Central memory CD4-positive, alpha-beta T cell (primary cell): ENCODE measurements at places on chromosomes 16 and 17.

GRCh38 chr16:8005096-8005860 is 585.0 kb downstream of the TMEM114 start:
- DNase-seq, result no peak

GRCh38 chr17:44065668-44066203 is 735 bp downstream of the LSM12 start:
- peak; percentile 12 for DNase-seq

DNA sequence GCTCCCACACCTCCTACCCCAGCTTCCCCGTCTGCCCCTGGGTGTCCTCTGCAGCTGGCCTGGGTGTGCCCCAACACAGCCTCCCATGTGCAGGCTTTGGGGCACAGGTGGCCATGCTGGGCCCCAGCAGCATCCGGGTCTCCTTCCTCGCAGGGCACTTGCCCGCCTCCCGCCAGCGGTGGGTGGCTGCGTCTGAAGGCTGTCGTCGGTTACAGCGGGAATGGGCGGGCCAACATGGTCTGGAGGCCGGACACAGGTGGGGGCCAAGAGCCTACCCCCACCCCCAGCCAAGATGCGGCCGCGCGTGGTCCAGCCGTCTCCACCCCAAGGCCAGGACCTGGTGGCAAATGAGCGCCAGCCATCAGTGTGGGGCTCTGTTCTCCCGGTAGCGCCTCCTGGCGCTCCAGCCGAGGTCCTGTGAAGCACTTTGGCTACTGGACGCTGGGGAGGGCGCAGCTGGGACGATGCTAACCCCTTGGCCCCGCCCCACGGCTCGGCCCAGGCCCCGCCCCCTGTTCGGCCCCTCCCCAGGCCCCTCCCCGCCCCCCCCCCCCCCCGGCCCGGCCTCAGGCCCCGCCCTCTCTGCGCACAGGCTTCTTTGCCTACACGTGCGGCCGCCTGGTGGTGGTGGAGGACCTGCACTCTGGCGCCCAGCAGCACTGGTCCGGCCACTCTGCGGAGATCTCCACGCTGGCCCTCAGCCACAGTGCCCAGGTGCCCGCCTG is 7.3 kb upstream of the RHOT2 start:
- peak; percentile 36 for DNase-seq

GRCh38 chr16:85306071-85306792 is 194.0 kb upstream of the CIBAR2 start:
- peak; percentile 57 for DNase-seq

DNA sequence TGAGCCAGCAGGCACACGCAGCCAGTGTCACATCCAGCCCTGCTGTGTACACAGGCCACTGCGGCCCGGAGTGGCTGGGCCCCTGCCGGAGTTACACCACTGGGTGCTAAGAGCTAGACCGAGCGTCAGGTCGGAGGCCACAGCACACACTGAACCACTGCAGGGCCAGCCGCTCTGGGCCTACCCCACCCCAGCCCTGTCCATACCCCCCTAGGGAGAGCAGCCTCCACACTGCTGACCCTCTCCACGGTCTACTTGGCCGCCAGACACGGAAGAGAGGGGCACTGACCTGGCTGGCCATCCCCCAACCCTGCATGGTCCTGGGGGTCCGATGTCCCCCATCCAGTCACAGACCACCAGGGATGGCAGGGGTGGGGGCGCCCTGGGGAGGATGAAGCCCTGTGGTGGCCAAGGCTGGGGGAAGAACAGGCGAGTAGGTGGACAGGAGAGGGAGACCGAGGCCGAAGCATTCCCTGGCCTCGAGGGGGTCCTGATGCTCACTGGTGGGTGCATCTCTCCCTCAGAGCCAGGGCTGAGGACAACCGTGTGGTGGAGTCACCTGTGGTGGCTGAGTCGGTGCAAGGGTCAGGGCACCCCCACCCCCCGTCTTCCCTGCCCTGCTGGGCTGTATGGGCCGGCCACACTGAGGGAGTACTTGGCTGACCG is 34.9 kb upstream of the ZC3H18 start:
- DNase-seq, result no peak

DNA sequence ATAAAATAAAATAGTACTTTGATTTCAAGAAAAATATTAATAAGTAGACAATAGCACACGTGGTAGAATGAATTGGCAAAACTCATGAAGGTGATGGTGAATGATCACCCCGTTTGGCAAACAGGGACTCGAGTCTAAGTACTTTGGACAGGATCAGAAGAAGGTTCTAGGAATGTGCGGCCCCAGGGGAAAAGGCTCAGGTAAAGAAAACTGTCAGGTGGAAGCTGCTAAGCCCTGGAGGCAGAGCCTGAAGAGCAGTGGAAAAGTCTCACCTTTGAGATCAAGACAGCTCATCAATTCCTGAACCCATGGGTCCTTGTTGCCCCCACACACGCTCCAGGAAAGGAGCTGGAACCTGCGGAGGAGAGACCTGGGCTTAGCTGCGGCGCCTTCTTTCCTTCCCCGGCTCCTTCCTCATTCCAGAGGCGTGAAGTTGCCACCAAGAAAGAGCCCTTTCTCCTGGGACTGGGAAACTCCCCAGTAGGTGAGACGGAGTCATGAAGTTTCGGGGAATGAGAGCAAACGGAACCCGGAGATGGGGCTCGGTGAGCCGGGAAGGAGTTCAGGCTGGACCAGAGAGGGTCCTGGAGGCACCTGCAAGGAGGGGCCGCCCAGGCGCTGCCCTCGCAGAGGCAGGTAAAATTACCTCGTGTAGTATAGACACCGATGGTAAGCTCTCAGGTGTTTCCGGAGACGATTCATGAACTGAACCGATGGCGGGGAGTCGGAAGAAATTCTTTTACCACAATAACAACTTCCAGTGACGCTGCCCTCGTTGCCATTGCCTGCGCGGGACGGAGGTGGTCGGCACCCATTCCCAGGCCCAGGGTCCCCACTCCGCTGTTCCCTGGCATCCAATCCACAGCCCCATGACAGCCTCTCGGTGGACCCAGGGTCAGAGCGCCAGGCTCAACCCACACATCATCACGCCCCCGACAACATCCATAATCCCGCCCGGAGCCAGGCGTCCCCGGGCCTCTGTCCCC is 1.2 kb upstream of the ZMYND15 start:
- peak; percentile 39 for DNase-seq

GRCh38 chr17:8494506-8495111 is 58.9 kb downstream of the NDEL1 start:
- no peak for DNase-seq

- DNase-seq, result no peak
These were observed 88.9 kb downstream of the C16orf78 start for GRCh38 chr16:49462362-49462988.

DNA sequence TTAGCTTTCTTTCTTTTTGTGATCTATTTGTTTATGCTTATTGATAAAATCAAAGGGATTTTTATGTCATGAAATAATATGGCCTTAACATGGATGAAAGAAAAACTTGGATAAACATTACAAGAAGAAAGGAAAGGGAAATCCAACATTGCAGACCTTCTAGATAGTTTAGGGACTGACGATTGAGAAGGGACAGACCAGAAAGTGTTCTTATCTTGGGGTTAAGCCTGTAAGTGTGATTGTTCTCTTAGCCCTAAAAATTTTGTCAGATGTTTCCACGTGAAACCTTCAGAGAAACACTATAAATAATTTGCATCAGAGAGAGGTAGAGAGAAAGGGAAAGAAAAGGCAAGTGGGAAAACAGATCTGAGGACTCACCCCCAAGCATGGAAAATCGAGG is 157.2 kb upstream of the AXIN2 start:
- DNase-seq, result no peak

- no peak for DNase-seq
These were observed 2.4 kb downstream of the DHRS7B start for GRCh38 chr17:21129023-21129681.

DNA sequence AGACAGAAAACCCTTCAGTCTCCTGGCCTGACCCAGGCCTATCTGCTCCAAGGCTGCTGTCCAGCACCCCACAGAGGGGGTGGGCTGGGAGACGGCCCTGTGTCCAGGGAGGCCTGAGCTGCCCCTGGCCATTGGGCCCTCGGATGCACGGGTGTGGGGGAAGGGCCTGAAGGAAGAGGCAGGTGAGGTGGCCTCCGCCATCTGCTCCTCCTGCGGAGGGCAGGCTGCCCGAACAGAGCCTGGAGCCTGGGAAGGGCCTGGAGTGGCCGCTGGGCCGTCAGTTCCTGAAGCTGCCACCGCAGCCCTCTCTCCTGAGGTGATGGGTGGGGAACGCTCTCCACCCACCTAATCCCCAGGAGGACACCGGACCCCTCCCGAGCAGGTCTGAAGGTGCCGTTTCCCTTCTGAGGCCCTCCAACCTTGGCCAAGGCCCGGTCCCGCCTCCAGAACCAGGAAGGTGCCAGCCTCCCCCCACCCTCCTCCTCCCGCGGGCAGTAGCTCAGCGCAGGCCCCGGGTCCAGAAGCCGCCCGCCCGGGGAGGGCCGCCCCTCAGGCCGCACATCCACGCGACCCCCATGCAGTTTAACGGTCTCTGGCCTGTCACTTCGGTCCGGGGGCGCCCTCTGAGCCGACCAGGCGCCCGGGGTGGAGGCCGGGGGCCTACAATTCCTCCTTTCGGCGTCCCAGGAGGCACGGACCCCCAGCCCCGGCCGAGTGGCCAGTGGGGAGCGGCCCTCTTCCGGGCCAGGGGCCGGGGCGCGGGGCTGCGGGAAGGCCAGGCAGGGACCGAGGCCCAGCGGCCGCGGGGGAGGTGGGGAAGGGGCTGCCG is 835 bp downstream of the FBXL16 start:
- no peak for DNase-seq

DNA sequence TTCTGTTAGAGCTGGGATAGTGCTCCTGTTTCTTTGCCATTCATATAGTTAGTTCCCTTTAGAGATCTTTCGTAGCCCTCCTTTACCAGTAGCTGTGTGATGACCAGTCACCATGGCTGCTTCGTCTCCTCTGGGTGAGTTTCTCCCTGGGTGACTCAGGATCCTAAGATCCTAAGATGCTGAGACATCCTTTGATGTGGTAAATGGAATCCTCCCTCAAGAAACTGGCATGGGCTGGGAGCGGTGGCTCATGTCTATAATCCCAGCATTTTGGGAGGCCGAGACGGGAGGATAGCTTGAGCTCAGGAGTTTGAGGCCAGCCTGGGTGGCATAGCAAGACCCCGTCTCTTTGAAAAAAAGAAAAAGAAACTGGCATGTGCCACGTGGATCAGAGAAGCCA is 5.9 kb downstream of the PHAF1 start:
- no peak for DNase-seq

DNA sequence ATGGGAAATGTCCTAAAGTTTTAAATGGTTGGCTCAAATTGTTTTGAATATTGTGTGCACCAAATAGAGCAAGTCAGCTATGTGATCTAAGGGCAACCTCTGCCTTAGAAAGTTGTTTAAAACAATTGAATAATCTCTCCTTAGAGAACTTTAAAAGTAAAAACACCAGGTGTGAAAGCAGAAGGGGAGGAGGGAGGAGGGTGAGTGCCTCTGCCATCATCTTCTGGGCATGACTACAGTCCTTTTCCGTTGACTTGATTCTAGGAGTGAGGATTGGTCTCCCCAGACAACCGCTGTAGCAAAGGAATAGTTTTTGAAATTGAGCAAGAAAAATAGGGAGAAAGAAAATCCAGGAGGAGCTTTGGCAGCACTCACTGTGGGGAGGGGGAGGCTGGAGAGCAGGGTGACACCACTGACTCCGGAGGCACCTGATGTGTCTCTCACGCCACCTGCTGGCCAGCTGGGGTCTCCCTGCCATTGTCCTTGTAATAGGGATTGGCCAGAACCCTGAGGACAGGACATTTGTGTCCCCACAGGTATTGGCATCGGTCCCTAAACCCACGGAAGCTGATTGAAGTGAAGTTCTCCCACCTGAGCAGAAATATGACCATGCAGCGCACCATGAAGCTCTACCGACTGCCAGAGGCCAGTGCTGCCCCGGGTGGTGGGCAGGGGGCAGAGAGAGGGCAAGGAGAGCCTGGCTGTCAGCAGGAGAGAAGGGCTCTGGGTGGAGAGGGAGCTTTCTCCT is 33.3 kb downstream of the PLCD3 start:
- peak; percentile 51 for DNase-seq

GRCh38 chr16:4743226-4743878 is 9.0 kb downstream of the DNAAF8 start:
- no peak for DNase-seq

GRCh38 chr16:71746442-71747046 is 22.0 kb upstream of the PHLPP2 start:
- peak; percentile 31 for DNase-seq

DNA sequence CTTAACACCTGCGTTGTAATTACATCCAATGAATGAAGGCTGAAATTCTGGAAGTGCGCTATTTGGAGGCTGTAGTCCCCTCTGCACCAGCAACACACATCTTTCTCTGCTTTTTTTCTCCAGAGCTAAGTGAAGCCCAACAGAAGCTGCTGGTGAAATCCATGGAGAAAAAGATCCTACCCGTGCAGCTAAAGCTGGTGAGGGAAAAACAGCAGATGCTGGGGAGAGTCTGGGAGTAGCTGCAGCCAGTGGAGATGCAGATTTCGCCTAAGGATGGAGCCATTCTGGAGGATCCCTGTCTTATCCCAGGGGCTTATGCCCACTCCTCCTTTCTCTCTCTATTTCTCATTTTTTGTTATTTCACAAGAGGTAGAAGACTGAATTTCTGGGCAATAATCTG is 4.8 kb upstream of the PSMD3 start:
- no peak for DNase-seq

DNA sequence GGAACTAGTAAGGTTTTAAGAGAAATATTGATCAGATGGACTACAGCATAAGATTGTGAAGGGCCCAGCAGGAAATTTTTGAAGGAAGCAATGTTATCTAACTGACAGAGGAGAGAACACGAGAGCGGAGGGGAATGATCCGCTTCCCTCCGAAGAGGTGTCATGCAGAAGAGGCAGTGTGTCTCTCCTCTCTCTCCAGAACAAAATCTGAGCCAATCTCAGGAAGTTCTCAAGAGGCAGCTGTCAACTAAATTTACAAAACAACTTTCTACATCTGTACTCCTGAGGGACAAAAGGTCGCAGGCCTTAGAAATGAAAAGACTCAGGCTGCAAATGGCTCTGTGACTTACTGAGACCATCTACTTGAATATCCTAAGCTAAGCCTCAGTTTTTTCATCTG is 224.6 kb upstream of the CDH5 start:
- DNase-seq, result no peak

DNA sequence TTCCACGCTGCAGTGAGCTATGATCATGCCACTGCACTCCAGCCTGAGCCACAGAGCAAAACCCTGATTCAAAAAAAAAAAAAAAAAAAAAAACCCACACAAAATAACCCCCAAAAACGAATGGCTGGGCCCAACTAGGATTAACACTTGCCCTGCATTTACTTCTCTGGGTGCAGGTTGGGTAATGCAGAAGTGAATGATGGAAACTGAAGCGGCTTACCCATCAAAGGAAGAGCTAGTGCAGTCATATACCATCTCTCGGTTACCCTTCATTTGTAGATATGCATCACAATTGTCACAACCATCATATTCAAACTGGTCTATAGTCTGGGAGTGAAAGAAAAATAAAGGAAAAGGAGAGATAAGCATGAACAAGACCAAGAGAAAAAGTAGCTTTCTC is 819 bp downstream of the SUPT4H1 start:
- no peak for DNase-seq
